ENCODE measurements at places on chromosomes 4 and X. TPM values are rescaled to one million over a fixed set of nuclear protein-coding genes. Genes with fewer than 3 reads are reported as not detected.

GRCh38 chr4:189022440-189023035 is 883.3 kb downstream of the TRIML1 start:
- no peak for DNase-seq

DNA sequence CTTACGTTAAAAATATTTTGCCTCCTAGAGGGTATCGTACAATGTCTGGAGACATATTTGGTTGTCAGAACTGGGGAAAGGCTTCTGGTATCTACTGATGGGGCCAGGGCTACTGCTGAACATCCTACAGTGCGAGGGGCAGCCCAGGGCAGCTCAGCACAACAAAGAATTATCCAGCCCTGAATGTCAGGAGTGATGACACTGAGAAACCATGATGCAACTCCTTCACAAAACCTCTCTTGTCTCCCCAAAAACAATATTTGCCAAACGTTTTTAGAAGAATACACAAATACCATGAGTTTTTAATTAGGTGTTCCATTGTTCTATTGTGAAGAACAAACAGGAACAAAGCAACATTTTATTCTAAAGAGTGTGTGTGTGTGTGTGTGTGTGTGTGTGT is 43.4 kb upstream of the CLNK start:
- DNase-seq = no peak

GRCh38 chr4:126532527-126532926 is 1100.2 kb upstream of the INTU start:
- no peak for DNase-seq

GRCh38 chr4:8324640-8325239 is 55.2 kb downstream of the HTRA3 start:
- DNase-seq = no peak

- DNase-seq = no peak
These were observed 121.3 kb upstream of the JADE1 start for GRCh38 chr4:128688033-128688721.

- DNase-seq = no peak
These were observed 67.6 kb downstream of the ENPEP start for GRCh38 chr4:110543577-110543976.

DNA sequence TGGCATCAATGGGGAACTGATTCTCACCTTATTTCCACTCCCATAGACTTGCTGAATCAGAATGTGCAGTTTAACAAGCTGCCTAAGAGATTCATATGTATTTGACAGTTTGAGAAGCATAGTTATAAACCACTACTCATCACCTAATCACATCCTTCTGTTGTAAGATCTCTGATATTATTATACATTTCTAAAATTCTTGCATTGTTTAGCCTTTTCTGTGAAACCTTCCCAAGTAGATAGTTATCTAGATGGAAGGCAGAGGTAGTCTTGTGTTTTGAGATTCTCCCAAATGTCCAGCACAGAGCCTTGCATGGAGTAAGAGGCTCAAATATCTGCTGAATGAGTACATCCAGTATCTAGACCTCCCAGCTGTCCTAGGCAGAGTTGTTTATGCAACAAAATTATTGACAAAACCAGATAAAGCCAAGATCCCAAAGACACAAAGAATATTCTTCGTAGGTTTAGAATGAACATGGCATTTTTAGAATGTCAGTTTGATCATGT is 227.3 kb downstream of the KDR start:
- no peak for DNase-seq

- DNase-seq = no peak
These were observed 73.2 kb downstream of the SH3KBP1 start for GRCh38 chrX:19814240-19814639.

DNA sequence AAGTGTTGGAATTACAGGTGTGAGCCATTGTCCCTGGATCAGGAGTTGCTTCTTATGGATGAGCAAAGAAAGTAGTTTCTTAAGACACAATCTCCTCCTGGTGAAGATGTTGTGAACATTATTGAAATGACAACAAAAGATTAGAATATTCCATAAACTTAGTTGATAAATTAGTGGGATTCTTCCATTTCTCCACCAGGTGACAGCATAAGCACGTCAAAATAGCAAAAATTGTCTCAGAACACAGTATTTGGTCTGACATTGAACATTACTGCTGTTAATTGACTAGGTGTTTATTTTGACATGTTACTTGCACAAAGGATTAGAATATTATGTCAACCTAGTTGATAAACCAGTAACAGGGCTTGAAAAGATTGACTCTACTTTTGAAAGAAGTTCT is 21.6 kb downstream of the CLDN34 start:
- DNase-seq = peak; percentile 49

GRCh38 chr4:100828986-100829685 is 311.3 kb upstream of the EMCN start:
- DNase-seq = no peak

DNA sequence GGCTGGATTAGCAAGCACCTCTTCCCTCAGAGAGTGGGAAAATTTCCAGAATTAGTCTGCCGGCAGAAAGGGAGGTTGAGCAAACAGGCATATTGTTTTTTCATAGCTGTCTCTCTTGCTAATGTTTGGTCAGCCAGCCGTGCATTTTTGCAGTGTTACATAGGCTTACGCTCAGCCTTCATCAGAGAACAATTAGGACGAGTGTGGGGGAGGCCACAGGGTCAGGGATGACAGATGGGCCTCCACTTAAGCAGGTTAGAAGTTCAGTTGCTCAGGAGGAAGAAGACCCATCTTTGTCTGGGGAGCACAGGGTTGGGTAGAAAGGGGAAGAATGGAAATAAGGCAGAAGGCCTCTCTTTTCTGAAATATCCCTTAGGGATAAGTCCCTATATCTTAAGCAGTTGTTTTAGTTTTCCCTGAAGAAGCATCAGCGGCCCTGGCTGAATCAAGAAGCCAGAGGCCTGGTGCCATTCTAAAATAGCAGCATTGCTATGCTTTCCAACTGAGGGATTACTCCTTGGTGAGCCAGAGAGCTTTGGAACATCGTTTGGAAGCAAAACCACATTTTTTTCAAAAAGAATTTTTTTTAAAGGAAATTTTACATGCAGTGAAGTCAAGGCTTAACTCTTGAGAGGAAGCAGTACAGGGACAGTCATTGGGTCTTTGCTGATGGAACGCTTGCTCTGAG is 118.8 kb downstream of the SMIM20 start:
- DNase-seq = no peak

- DNase-seq = peak; percentile 80
These were observed 21.7 kb upstream of the MFAP3L start for GRCh38 chr4:170047771-170048354.

- no peak for DNase-seq
These were observed 45.2 kb downstream of the RXFP1 start for GRCh38 chr4:158566860-158567259.

DNA sequence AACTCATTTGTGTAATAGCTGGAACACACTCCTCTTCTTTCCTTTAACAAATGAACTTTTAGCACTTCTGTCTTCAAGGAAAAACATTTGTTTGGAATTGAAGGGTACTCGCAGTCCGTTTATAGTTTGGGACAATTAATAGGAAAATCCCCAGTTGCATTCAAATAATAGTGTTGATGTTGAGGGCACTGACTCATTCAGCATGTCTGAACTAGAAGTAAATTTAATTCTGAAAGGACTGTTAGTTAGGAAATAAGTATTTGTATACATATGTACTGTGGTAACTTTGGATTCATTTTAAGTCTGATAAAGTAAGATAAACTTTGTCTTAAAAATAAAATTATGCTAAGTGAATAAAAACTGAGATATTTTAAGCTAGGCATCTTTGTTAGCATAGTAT is 27.2 kb downstream of the FAM199X start:
- no peak for DNase-seq

GRCh38 chrX:47707031-47707780 is 48.2 kb upstream of the UXT start:
- DNase-seq = no peak

- no peak for DNase-seq
These were observed 803.5 kb downstream of the NLGN4X start for GRCh38 chrX:5425119-5425518.

GRCh38 chr4:86926435-86927086 is 8.2 kb upstream of the AFF1 start:
- DNase-seq = no peak

DNA sequence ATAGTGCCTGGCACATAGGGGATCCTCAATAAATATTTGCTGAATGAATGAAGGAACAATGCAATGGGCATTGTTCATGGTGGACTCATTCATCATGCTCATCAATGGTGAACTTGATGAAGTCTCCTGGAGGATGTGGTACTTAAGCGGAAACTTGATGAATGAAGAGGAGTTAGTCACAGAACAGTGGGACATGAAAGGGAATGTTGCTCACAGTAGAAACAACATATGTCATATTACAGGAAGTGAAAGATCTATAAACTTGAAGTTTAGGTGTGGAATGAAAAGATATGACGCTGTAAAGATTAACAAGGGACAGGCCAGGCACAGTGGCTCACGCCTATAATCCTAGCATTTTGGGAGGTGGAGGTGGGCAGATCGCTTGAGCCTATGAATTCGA is 224.1 kb downstream of the PPP3CA start:
- no peak for DNase-seq

- peak; percentile 78 for DNase-seq
These were observed 35.7 kb upstream of the TBC1D14 start for GRCh38 chr4:6873792-6874461.

DNA sequence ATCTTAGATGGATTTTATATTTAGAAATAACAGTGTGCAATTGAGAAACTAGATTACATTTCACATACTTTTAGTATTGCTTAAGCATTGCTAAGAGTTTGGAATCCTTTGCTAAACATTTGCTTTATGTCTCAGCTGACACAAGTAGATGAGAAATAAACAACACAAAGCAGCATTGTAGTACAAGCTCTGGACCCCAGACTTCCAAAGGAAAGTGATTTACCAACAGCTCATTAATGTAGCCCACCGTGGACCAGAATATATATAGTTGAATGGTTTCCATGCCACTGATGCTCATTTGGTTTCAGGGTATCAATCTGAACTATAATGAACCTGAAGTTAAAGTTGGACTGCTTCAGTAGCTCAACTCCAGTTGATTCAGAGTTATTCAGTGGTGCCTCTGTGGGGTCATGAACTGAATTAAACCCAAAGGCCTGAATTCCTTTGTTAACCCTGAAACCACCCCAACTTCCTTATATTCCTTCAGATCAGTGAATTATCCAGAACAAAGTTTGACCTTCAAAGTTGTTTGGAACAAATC is 132.1 kb upstream of the NEIL3 start:
- DNase-seq = no peak

DNA sequence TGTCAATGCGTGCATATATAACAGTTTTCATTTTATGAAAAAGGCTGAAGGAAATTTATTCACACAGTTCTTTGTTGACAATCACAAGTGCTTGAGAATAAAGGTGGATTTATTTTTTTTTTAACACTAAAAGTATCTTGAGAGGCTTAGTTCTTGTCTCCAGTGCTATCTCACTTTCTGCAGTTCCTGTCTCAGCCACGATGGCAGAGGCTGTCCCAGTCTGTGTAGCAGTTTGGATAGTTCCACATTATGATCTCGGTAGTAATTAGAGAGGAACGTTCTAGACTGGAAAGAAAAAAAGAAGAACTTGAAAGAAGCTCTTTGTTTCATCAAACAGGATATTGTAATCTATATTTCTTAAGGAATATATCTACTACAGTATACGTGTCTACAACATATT is 229.0 kb downstream of the UGT8 start:
- DNase-seq = no peak

- no peak for DNase-seq
These were observed 11.0 kb downstream of the ARHGAP36 start for GRCh38 chrX:131068945-131069719.

GRCh38 chrX:51641421-51642021 is 22.8 kb upstream of the CENPVL3 start:
- DNase-seq = no peak

DNA sequence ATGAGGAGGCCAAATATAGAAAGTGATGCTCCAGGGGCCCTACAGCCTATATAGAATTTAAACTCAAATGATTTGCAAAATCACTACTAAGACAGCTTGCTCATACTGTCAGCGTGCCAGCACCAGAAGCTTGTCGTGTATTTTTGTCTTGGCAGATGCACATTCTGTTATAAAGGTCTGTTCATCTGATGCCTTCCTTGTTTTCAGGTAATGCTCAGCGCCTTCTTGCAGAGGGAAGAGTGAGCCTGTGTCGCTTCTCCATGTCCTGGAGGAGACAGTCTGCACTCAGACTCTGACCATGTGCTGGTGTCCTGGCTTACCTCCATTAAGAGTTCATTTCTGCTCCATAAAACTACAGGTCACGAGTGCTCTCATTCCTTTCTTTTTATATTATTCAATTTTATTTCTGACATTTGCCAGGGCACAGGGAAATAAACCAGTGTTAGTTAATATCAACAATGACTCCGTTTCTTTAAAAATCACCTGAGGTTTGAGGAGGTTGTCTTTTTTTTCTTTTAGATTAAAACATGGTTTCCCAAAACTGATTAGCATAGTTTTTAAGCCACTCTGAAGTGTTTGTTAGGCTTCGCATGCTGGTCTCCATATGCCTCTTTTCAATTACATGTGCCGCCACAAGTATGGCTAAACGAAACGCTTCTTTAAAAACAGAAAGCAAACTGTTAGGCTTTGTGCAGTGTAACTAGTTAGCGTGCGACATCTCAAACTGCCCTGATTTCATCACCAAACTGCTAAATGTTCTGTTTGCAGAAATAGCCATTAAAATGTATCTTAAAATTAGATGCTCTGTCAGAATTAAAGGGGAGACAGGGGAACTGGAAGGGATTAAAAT is 215.2 kb upstream of the GK2 start:
- DNase-seq = no peak

DNA sequence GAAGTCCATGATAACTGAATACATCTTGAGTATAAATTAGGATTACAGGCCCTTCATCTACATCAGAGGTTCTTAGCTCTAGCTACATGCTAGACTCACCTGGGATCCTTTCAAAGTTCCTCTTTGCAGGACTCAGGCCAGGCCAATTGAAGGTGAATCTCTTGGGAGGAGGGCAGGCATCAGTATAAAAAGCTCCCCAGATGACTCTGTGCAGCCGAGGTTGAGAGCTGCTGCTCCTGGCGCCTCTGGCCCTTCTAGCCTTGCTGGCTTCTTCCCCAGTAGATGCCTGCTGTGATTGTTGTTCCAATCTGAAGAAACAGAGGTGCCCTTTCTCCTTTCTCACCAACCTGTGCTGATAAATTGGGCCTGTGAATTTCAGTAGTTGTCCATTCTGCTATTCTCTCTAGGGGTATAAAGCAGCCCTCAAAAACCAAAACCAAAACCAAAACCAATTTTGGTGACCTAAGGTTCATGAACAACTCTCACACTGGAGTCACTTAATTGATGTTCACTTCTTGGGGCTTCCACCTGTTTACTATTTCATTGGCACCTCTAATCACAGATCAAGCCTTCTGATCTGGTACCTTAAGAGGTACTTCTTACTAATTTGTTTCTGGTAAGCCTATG is 78.7 kb downstream of the SUPT20HL2 start:
- no peak for DNase-seq

Gene ALG13
- 120 TPM for total RNA-seq

Gene ZMAT1
- 14.9 TPM for total RNA-seq

Gene PHEX
- 0.54 TPM for total RNA-seq

Gene SSX3
- not detected for total RNA-seq

Gene GPRASP2
- total RNA-seq = 0.70 TPM

Gene PNMA3
- 3.5 TPM for total RNA-seq

Gene RAB9B
- 0.64 TPM for total RNA-seq

Gene CRMP1
- not detected for total RNA-seq

Gene NPY1R
- total RNA-seq = not detected

Gene GRIA2
- not detected for total RNA-seq
